ENCODE measurements at places on chromosomes 4 and X.

DNA sequence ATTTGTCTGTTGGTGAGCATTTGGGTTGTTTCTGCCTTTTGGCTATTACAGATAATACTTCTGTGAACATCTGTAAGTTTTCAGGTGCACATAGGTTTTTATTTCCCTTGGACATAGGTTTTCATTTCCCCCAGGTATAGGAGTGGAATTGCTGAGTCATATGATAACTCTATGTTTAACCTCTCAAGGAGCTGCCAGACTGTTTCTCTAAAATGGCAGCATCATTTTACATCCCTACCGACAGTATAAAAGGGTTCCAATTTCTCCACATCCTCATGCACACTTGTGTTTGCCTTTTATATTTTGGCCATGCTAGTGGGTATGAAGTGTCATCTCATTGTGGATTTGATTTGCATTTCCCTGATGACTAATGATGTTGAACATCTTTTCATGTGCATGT is 53.5 kb downstream of the TMEM164 start:
- DNase-seq = no peak

DNA sequence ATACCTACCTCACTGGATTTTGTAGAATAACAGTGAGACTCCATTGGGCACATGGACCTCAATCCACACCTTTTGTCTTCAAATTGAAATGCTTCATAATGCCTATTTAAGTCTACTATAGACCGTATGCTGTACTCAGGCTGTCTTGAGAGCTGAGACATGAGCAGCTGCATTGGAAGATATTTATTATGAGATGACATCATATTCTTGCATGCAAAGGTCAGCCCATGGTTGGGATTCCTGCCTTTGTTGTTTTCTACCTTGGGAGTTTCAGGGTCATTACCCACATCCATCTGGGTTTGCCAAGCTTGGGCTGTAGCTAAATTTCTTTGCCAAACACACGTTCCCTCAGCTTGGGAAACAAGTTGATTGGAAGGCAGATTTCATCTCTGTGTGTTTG is 33.2 kb upstream of the MAMLD1 start:
- no peak for DNase-seq

GRCh38 chr4:86657910-86658309 is 63.8 kb downstream of the PTPN13 start:
- DNase-seq = no peak

- no peak for DNase-seq
Measured at GRCh38 chr4:179941911-179942310, 2301.3 kb upstream of the TENM3 start.

GRCh38 chr4:32909736-32910135 is 2189.6 kb downstream of the PCDH7 start:
- DNase-seq = no peak

GRCh38 chrX:42437211-42437610 is 340.8 kb downstream of the PPP1R2C start:
- DNase-seq = no peak

GRCh38 chrX:2316534-2316933 is 184.2 kb downstream of the DHRSX start:
- no peak for DNase-seq

- DNase-seq = no peak
Measured at GRCh38 chrX:71629467-71629866, 11.2 kb upstream of the CXCR3 start.

GRCh38 chr4:71195924-71196323 is 142.9 kb upstream of the SLC4A4 start:
- no peak for DNase-seq

- no peak for DNase-seq
Measured at GRCh38 chrX:40878766-40879165, 143.4 kb upstream of the MED14 start.

DNA sequence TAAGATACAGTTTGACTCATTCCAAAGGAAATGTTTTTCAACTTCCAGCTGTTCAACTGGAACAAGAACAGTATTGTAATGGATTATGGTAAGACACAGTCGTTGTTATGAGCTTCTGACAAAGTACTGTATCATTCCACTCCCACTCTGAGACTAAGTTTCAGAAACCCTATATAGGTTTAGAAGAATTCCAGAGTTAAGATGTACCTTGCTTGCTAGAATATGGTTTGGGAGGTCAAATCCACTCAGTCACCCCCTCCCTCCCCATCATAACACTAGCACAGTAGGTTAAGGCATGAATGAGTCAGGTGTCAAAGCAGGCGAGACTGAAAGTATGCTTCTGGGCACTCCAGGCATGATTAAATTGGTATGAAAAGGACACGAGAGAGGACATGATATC is 339.7 kb downstream of the DMD start:
- no peak for DNase-seq

- DNase-seq = no peak
Measured at GRCh38 chrX:155313766-155314165, 20.6 kb downstream of the CLIC2 start.

DNA sequence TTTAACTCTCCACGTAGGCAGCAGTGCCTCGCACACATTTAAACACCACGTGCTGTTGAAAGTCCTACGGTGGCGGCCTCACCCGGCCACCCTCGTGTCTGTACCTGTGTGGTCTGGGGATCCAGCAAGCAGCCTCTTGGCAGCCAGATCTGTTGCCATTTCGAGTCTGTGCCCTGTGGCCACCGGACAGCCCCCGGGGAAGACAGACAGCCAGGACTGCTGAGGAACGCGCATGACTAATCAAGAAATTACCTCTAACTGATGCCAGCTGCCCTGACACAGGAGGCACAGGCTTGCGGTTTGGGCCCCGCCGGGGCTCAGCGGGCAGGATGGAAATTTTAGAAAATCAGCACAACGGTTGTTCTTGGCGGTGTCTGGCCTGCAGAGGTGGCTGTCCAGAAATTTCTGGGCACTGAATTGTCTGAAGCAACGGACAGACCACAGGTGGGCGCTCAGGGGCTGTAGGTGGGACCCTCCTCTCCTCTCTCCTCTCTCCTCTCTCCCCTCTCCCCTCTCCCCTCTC is 15.6 kb upstream of the ASMTL start:
- DNase-seq = no peak

DNA sequence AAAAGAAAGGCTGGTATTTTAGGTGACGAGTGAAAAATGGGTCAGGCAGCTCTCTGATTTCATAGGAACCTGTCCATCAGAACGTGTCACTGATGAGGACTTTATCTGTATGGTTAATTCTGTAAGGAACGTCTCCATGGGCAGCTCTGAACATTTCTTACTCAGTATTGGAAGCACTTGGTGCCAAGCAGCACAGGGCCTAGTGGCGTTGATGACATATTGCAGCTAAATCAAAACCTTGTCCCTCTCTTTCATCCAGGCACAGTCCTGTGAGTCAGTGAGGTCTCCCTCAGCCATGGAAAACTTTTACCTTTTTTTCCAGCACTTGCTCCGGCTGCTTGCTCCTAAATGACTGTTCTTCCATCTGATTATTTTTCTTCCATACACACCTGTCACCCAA is 301.9 kb downstream of the DHX15 start:
- no peak for DNase-seq

DNA sequence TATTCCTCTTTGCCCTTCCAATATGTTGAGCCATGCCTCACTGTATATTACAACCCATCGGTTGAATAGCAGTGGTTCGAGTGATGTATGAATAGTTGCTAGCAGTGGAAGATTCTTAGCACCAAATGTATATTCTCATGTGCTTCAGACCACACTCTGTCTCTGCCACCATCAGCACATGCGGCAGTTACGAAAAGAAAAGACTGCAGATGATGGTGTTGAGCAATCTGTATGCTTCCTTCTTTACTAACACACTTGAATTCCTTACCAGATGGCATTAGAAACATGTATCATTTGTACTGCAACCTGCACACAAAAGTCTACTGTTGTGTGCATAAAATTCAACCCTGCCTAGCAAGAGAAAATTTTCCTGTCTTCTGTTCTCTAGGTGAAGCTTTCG is 214.6 kb downstream of the ENOX2 start:
- DNase-seq = no peak

DNA sequence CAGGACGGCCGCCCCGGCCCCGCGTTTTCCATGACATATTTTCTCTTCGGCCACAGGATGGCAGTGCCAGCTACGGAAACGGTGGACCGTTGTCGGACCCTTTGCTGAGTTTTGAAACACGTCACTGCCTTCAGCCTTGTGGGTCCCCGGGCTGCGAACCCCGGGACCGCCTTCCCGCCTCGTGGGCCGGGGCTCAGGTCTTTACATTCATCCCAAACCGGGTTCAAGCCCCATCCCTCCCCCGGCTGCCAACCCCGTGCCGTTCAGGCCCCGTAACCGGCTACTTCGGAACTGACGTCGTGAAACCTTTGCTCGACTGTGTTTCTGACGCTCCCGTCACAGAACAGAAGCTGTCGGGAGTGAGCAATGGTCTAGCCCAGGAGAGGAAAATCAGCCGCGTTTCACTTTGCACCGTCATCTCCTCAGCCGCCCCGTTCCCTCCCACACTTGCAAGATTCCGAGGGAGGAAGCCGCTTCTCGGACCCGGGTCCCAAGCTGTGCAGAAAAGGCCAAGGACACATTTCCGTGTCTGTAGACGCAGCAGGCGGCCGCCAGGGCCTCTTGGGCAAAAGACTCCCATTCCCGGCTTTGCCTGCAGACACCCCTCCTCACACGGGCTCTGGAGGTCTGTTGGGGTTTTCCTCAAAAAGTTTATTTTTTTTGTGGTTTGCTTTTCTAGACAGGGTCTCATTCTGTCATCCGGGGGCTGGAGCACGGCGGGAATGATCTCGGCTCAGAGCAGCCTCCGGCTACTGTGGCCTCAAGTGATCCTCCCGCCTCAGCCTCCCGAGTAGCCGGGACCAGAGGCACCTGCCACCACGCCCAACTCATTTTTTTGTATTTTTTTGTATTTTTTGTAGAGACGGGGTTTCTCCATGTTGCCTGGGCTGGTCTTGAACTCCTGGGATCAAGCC is 41.4 kb upstream of the PPP2R3B start:
- DNase-seq = no peak

DNA sequence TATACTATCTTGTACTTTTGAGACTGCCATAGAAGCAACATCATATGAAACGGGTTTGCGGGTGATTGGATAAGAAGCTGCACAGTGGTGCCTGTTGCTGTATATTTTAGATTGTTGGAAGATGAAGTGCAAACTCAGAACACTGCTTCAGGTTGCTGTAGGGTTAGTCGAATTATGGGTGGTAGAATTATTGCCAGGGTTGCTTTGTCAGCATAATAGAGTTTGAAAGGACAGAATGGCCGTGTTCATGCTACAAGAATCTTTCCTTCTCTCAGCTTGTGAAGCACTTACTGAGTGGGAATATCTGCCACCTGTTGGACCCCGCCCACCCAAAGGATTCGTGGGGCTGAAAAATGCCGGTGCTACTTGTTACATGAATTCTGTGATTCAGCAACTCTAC is 115.5 kb downstream of the USP9X start:
- DNase-seq = no peak

Measured in stimulated activated CD8-positive, alpha-beta memory T cell treated with anti-CD3 and anti-CD28 coated beads, Interleukin-15, amount 100 ng/mL, for 24 hours (primary cell).